ENCODE measurements at places on chromosomes 13 and 19.

GRCh38 chr19:34142440-34142839 is 29.9 kb upstream of the LSM14A start:
- no peak for DNase-seq

GRCh38 chr13:95150555-95150954 is 150.7 kb downstream of the ABCC4 start:
- no peak for DNase-seq

- no peak for DNase-seq
Measured at GRCh38 chr19:5960005-5961001, 17.6 kb downstream of the RANBP3 start.

GRCh38 chr13:89822467-89822866 is 1525.0 kb upstream of the MIR17HG start:
- DNase-seq, result no peak

- no peak for DNase-seq
Measured at GRCh38 chr13:78054157-78054556, 135.5 kb upstream of the EDNRB start.

- DNase-seq, result no peak
Measured at GRCh38 chr19:30431591-30431990, 59.4 kb downstream of the ZNF536 start.

All from trophoblast cell (in vitro differentiated cells and primary cell).